ENCODE measurements at places on chromosomes 2 and 18. TPM values are rescaled to one million over a fixed set of nuclear protein-coding genes. Genes with fewer than 3 reads are reported as not detected.

The ATP8B1 gene
- 8.2 TPM for total RNA-seq

The FAM117B gene
- 8.2 TPM for total RNA-seq

The COL6A3 gene
- total RNA-seq = 233 TPM

The PIEZO2 gene
- 35.2 TPM for total RNA-seq

The CHRNG gene
- not detected for total RNA-seq

The LHCGR gene
- not detected for total RNA-seq

The SLC30A3 gene
- 0.68 TPM for total RNA-seq

The ASPRV1 gene
- 1.4 TPM for total RNA-seq

The PRR30 gene
- not detected for total RNA-seq

The VWA3B gene
- 0.55 TPM for total RNA-seq

The GTF2A1L gene
- total RNA-seq = 105 TPM

The SETBP1 gene
- 67.9 TPM for total RNA-seq

GRCh38 chr2:3777966-3778365 is 74.6 kb downstream of the DCDC2C start:
- DNase-seq = no peak

GRCh38 chr2:98378901-98379300 is 32.6 kb downstream of the CNGA3 start:
- no peak for DNase-seq

DNA sequence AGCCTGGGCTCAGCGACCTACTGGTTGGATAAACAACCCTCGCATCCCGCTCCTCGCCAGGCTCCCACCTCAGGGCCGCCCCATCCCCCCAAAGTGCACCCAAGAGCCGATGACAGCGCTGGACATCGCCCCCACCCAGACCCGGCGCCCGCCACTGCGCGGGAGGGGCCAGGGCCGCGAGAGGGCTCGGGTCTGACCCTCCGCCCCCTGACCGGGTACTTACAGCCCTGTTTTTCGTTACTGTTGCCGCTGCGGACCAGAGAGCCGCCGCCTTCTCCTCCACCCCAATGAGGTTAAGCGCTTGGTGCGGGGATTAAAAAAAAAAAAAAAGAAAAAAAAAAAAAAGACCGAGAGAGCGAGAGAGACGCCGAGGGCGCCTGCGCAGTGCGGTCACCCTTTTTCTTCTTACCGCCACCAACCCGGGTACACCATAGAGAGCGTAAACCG is at the start of gene CLASP1:
TSS of gene CLASP1 (minus strand) at position 314 of the 447 bp plus-strand sequence. CDS start 43,567 bp downstream, outside the sequence.
- peak; percentile 84 for DNase-seq

DNA sequence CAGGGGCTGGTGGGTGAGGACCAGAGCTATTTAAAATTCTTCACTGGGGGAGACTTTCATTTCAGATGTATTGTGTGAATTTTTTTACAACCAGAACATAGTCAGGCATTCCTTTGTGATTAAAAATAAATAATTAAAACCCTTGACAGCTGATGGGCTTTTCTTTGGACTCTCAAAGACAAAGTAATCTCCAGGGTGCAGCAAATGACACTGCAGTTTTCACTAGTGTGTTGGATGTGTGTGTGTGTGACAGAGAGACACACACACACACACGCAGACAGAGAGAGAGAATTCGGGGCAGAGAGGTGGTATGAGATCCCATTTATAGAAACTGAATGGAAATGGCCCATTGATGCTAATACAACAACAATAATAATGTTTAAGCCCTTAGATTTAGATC is 10.3 kb upstream of the GALNT14 start:
- DNase-seq = no peak

DNA sequence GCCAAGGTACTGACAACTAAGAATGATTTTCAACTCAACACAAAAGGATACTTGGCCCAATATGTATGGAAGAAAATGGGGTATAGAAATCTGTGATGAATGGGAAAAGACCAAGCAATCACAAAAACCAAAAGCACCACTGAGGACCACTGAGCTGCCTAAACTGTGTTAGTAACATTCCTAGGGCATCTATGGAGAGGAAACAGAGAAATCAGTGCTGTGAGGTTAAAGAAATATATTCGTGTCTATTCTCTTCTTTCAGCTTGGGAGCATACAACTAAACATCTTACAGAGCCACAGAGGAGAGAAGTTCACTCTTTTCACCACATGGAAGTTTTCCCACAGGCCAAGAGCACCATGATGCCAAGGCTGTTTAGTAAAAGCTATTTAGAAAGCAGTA is 47.3 kb upstream of the CALCRL start:
- DNase-seq = no peak

DNA sequence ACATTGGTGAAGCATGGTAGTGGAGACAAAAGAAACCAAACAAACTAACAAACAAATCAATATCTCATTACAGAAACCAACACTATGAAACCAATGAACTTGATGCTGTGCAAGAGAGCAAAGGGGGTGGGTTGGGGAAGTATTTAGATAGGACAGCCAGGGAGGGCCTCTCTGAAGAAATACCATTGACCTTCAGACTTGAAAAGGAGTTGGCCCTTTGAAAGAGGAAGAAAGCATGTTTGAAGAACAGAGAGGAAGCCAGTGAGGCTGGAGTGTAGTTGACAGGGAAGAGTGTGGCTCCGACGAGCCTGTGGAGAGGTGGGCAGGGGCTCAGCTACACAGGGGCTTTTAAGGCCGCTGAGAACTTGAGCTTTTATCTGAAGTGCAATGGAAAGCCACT is 151.0 kb upstream of the GATA6 start:
- no peak for DNase-seq

DNA sequence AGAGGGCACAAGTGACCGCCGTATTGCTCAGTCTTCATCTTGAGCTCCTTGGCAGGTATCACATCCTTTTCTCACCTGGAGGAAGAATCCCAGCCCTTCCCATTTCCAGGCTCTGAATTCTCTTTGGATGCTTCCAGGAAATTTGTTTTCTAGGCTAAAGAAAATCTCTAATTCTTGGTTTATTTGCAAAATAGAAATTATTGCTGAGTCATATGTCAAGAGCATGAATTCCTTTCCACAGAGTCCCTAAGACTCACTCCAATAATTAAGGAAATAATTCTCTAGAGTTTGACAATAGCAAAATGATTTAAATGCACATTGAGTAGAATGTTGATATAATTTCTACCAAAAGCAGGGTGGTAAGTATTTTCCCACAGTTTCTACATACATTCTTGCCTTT is 16.3 kb upstream of the CCDC68 start:
- no peak for DNase-seq

DNA sequence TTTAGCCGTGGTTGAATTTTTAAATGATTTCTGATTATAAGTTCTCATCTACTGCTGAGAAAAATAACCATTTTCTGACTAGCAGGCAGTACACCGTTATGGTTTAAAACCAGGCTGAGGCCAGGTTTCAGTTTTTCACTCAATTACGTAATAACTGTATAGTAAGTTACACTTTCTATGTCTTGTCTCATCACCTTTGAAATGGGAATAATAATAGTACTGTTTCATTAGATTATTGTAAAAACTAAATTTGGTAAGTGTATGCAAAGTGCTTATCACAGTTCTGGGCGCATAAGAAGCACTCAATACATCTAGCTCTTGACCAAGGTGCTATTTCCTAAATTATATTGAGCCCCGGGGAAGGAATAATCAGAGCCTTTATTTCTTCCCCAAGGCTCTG is 76.8 kb downstream of the LIMS1 start:
- DNase-seq = no peak

DNA sequence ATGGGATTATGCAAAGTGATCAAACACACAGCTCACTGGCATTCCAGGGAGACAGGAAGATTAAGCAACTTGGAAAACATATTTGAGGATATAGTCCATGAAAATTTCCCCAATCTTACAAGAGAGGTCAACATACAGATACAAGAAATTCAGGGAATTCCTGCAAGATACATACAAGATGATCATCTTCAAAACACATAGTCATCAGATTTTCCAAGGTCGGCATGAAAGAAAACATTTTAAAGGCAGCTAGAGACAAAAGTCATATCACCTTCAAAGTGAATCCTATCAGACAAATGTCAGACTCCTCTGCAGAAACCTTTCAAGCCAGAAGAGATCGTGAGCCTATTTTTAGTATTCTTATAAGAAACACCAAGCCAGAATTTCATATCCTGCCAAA is 1188.5 kb downstream of the LRP1B start:
- DNase-seq = no peak

DNA sequence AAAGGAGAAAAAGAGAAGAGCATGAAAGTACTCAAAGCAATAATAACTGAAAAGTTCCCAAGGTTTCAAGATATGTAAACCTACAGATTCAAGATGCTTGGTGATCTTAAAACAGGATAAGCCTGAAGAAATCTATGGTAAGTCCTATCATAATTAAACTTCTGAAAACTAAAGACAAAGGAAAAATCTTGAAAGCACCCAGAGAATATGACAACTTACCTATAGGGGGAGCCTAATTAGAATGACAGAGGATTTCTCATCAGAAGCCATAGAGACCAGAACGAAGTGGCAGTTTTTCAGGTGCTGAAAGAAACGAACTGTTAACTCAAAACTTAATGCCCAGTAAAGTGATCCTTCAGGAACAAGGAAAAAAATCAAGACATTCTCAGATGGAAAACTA is 59.7 kb downstream of the XDH start:
- DNase-seq = no peak

DNA sequence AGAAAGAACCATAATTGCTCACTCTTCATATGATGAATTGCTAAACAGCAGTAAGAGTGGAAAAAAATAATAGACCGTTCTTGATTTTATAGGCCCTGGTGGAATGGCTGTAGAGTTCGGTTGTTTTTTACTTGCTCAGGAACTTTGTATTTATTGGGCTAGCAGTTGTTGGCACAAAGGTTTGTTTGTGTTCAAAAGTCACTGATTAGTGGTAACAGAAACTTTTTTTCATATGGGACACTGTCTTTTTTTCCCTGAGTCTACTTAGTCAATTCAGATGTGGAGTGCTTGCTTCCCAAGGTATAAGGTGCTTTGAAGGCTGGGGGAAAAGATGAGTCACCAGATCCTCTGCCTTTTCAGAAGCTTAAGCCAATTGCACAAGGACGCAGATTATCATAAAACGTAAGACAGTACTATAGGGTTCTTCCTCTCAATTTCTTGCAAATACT is 25.8 kb downstream of the PHLPP1 start:
- peak; percentile 80 for DNase-seq

DNA sequence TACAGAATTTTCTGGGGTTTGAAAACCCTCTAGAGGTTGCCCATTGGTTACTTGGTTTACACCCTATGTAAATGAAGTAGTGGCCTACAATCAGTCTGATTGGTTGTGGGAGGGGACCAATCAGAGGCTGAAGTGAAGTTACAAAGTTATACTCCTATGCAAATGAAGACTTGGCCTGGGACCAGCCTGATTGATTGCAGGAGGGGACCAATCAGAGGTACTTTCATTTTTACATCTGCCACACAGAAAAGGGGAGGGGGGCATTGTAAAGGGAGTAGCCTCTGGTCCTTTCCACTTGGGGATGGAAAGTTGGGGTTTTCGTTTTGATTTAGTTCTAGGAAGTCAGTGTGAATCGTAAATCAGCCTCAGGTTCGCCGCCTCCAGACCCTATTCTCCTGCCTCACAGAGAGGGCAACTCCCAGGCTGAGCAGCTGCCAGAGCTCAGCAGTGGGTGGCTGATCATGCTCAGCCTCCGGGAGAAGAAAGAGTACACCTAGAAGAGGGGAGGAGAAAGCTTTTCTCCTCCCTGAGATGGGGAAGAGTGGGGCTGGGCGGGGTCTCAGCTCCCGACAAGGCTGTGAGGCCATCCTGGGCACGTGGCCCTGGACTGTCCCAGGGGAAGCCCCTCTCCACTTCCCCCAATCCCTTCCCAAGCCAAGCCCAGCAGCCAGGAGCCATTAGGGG is 372.5 kb downstream of the GALR1 start:
- no peak for DNase-seq

DNA sequence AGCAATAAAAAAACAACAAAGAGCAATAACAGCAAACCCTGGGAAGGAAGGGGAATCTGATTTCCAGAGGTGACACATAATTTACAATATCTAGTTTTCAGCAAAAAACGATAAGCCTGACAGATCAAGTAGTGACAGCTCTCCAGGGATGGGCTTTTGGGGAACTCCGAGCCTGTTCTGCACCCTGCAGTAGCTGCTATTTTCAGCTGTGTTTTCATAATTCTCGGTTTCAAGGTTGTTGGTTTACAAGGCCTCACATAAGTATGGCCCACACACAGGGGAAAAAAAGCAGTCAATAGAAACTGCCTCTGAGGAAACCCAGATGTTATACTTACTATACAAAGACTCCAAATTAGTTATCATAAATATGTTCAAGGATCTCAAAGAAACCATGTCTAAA is 67.7 kb upstream of the CTLA4 start:
- no peak for DNase-seq

DNA sequence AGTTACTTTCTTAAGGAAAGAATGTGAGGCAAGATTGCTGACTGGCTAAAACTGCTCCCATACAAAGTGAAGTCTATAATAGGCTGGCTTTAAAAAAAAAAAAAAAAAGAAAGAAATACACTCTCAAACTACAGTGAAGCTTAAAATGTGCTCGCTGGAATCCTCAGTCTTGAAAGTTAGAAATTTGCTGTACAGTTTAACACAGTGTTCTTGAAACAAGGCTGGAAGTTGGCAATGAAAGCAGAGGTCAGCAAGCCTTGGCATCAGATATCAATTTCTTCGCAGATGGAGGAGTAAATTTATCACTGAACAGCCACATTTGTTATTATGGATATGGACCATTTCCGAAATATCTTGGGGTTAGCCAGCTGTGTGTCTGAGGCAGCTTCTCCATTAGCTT is 392.9 kb downstream of the ZNF516 start:
- DNase-seq = no peak

GRCh38 chr18:46174342-46175041 is 70.3 kb downstream of the HAUS1 start:
- DNase-seq = no peak

DNA sequence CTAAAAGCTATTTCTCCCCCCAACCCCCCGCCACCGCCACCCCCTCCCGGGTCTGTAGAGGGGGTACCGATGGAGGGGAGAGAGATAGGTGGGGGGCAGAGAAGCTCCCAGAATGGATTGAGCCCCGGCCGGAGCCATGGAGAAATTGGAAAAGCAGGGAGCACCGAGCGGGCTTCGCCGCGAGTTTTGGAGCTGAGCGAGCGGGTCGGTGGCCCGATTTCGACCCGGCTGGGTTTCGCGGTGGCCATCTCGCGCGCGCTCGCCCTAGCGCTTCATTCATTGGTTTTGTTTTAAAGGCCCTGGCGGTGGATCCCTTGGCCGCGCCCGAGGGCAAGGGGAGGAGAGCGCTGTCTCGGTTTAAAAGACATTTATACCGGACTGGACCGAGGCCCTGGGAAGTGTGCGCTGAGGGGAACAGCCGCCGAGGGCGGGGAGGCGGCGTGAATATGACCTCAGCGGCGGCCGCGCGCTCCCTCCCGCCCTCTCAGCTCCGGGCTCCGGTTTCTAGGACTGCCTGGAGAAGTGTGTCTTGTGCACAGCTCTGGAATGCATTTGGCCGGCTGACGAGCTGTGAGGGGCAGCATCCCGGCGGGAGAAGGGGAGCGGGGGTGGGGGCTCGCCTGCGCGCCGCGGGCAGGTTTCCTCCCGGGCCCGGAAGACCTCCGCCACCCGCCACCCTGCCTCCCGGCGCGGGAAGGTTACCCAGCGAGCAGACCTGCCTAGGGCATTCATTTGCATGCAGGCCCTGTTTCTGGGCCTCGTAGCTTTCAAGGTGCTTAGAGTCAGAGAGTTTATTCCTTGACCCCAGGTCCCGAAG is 1.7 kb upstream of the SMAD7 start:
- peak; percentile 91 for DNase-seq
